ENCODE measurements at places on chromosomes 3 and 15. TPM values are rescaled to one million over a fixed set of nuclear protein-coding genes. Genes with fewer than 3 reads are reported as not detected.

- DNase-seq: no peak
Measured at GRCh38 chr3:152281133-152281713, 12.5 kb downstream of the MBNL1 start.

DNA sequence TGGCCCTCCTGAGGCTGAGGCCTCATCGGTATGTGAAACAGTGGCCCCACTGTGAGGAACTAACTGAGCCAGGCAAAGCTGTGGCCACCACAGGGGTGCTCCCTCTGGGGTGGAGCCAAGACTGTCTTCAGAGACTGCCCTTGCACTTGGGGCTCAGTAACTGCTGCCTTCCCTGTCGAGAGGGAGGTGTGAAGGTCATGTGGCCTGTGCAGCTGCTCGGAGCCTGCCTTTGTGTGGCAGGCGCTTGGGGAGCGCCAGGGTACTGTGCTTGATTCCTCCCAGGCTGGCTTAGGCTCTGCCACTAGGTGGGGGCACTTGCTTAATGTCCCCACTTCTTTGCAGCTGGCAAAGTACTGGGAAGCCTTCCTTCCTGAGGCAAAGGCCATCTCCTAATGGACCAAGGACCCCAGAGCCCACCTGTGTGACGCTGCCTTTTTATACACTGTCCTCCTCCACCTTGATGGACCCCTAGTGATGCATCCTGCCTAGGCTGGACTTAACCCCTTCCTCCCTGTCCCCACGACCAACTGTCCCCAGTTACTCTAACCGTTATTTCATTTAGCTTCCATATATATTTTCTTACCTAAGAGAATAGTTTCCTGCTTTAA is 14.2 kb upstream of the SNX22 start:
- no peak for DNase-seq

GRCh38 chr3:167450195-167450594 is 23.6 kb downstream of the SERPINI2 start:
- DNase-seq: no peak

DNA sequence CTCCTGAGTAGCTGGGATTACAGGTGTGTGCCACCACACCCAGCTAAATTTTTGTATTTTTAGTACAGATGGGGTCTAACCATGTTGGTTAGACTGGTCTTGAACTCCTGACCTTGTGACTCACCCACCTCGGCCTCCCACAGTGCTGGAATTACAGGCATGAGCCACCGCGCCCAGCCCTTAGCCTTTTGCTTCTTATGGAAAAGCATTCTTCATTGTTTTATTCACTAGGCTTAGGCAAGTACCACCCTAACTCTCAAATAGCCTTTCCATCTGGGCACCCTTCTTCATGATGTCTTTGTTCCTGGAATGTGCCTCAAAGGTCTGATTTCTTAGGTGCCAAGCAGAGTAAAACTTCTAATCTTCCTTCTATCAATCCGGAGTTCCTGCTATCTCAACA is 641.8 kb downstream of the FHIT start:
- no peak for DNase-seq

DNA sequence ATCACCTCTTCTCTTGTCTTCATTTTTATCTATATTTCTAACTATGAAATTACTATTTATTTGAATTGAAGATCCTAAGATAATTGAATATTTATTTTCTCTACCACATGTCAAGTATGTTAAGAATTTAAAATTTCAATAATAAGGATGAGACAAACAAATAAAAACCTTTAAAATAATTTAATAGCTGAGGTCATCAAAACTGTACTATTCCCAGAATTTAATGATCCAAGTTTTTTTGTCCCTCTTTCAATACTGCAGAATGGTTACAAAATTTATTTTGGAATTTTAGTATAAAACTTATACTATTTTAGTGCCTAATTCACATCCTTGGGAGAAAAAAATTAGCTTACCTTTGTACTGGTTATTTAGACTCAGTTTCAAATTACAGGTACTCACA is 774.9 kb downstream of the ROBO2 start:
- no peak for DNase-seq

DNA sequence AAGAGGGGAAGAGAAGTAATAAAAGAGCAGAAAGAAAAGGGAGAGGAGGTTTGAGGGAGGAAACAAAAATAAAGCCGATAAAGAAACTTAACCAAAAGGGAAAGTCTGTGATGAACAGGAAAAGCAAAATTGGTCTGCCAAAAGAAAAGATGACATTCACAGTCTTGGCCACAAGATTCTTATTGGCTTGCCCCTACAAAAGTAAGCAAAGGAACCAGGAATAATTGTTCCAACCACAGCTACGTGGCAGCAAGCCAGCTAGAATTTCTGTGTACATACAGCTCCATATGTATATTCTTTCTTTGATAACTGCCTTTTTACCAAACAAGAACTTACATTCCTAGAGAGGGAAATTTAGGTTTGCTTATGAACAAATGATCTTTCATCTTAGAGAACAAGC is 79.6 kb downstream of the MLH1 start:
- DNase-seq: no peak

GRCh38 chr3:11047500-11047899 is 55.0 kb downstream of the SLC6A1 start:
- no peak for DNase-seq

- no peak for DNase-seq
Measured at GRCh38 chr3:171591070-171591469, 130.9 kb upstream of the TNIK start.

DNA sequence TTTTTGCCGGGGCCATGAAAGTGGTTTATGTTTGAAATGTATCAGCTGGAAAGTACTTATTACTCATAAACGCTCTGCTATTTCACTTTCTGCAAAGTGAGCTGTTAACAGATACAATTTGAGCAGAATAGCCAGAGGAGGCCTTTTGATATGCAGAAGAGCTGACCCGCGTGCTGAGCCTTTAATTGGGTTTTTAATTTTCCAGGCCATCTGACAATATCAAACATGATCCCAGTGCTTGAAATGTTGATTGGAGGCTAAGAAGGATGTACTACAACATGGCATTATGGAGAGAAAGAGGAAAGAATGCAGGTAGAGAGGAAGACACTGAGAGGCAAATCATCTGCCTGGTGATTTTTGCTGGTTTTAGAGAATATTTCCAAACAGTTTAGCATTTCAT is 261.3 kb upstream of the MEIS2 start:
- DNase-seq: no peak

DNA sequence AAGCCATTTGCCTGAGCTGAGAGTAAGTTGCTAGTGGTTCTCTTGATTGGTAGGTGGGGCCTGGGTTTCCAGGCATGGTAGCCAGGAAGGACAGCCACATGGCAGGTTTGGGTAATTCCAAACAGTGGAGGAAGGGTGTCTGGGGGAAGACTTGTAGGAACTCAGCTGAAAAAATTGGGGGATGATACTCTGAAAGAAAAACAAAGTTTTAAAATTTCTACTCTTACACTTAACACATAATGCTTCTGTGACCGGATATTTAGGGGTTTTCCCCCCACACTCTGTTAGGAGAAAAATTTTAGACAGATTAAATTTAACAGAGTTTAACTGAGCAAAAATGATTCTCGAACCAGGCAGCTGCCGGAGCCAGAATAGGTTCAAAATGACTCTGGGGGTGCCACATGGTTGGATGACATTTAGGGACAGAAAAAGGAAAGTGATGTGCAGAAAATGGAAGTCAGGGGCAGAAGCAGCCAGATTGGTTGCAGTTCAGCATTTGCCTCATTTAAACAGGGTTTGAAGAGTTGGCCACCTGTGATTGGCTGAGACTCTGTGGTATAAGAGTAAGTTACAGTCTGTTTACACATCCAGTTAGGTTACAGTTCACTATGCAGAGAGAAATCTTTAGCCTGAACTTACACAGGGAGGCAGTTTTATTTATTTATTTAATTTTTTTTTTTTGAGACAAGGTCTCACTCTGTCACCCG is 8.1 kb downstream of the B2M start:
- no peak for DNase-seq

DNA sequence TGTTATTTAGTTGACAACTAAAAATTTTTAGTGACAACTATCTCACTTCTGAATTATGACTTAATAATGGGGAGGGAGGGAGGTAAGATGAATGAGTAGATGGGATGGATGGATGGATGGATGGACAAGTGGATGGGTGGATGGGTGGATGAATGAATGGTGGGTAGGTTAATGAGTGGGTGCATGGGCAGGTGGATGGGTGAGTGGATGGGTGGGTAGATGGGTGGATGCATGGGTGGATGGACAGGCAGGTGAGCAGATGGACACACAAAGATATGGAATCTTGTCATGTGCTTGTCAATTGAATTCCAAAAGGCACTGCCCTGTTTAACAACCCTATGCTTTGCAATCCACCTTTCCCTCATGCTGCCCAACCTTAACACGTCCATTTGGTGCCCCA is 41.5 kb downstream of the KLHL25 start:
- DNase-seq: no peak

DNA sequence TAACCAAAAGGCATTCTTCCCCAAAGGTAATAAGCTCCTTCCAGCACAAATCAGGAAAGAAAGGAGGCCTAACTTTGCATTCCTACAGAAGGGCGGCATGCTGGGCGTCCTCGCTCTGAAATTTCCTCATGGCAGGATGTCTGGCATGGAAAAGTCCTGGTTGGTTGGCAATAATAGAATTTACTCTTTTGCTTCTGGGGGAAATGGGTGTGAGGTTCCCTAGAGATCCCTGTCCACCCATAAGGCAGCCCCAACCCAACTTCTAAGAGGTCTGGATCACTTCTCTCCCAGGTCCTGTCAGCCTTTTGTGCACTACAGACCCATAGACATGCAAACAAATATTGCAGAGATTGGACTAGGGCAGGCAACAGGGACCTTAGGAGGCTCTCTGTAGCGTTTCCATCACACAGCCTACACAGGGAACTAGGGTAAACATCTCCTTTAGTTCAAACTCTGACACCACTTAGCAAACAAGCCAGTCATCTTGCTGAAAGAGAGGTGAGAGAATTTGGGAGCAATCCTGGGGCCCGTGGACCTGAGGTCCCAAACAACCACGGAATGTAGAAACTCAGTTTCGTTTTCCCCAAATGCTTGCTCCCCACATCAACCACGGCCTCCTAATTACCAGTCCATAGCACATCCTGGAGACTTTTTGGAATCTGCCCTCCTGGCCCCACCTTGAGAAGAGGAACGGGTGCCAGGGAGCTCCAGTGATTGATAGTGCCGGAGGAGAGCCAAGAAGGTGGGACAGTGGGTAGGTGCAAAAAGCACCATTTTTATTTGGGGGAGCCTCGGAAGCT is 2.1 kb downstream of the ZIC4 start:
- no peak for DNase-seq

DNA sequence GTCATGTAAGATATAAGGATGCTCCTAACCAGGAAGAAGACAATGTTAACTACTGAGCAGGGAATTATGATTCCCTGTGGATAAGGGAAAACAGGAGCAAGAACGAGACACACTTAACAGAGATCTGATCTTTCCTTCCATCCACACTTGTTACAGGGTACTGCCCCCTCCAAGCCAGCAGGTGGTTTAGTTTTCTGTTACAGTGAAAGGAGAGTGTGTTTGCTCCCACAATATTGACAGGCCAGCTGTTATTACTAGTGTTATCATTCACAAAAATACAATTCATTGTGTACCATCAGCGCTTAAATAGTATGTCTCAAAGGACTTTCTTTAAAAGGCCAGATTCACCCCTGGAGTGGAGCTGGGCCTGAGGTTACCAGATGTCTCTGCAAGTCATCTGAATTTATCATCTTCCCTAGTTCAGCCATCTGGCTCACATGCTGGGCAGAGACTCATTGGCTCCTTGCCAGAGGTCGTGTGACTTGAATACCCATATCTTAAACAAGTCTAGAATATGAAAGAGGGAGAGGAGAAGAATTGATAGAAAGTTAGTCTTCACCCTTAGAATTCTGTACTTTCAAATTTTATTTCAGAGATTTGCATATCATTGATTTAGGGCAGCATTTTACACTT is 16.8 kb upstream of the FMN1 start:
- DNase-seq: no peak

DNA sequence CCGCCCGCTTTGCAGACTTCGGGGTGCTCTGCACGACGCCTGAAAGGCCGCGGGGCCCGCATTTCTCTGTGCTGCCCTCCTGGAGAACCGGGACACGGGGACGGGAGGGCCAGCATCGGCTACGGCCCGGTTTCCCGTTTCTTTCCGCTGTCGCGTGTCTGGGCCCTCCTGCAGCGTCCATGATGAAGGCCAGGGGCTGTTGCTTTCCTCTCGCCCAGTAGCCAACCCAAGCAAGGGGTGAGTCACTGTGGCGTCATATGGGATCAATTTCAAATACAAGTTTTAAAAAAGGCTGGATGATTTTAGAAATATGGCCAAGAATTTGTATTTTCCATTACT is 435 bp downstream of the SLC35G2 start:
- peak; percentile 59 for DNase-seq

DNA sequence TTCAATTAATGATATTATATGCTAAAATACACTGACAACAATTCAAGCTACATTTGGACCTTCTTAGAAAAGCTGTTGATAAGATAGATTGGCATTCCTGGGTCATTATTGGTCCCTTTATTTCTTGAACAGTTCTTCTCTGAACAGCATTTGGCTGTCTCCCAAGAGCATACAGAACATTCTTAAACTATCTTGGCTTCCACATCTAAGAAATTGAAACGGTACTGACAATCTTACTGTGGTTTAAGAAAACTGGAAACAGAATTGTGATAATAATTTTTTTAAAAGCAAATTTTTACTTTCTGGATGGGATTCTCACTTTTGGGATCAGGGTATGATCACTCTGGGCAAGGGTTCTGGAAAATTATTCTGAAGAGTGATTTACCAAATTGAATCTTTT is 161.7 kb upstream of the ZNF385D start:
- no peak for DNase-seq

DNA sequence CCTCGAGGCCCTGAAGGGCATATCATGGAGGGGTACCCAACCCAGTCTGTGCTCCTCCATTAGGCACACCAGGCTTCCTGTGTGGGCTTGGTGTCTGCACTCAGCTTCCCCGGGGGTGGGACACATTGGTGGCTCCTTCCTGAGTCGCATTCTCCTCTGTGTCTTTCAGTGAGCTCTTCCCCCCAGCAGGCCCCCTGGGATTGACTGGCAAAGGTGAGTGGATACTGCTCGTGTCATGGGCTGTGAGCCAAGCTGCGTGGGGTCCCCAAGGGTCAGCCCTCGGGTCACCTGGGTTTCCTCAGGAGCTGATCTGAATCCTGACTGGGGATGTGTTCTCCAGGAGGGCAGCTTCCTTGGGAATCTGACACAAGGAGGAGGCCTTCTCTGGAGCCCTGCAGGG is 231.0 kb downstream of the SNRPN start:
- DNase-seq: no peak

DNA sequence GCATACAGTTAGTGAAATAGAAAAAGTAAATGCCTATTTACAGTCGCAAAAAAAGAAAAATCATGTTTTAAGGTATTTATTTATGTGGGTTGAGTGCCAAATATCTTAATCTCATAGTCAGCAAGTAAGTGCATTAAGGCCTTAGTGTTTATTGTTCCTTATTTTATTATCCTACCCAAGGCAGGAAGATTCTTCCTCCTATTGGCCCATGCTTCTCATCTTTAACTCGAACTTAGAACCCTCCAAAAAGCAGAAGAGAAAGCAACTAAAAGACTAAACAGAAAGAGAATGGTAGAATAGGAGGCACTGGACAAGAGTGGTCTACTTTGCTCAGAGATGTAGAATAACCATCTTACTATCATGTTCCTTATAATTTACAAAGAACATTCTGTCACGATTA is 7.5 kb downstream of the RFX7 start:
- DNase-seq: no peak

Gene INKA1
- total RNA-seq: 4.2 TPM

Gene C3orf85
- total RNA-seq: not detected
